Fibroblast of skin of left quadriceps (primary cell): ENCODE measurements at places on chromosomes 1 and 21.

GRCh38 chr1:113811156-113811887 lies 954 bp downstream of the RSBN1 start:
- DNase-seq: no peak

DNA sequence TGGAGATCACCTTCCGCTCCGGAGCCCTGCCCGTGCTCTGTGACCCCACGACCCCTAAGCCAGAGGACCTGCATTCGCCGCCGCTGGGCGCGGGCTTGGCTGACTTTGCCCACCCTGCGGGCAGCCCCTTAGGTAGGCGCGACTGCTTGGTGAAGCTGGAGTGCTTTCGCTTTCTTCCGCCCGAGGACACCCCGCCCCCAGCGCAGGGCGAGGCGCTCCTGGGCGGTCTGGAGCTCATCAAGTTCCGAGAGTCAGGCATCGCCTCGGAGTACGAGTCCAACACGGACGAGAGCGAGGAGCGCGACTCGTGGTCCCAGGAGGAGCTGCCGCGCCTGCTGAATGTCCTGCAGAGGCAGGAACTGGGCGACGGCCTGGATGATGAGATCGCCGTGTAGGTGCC lies 9.6 kb downstream of the SPATA46 start:
- DNase-seq: no peak

- DNase-seq: no peak
Measured at GRCh38 chr1:183554577-183554976, 35.7 kb downstream of the NCF2 start.

- no peak for DNase-seq
Measured at GRCh38 chr1:90761781-90762589, 44.9 kb upstream of the BARHL2 start.

DNA sequence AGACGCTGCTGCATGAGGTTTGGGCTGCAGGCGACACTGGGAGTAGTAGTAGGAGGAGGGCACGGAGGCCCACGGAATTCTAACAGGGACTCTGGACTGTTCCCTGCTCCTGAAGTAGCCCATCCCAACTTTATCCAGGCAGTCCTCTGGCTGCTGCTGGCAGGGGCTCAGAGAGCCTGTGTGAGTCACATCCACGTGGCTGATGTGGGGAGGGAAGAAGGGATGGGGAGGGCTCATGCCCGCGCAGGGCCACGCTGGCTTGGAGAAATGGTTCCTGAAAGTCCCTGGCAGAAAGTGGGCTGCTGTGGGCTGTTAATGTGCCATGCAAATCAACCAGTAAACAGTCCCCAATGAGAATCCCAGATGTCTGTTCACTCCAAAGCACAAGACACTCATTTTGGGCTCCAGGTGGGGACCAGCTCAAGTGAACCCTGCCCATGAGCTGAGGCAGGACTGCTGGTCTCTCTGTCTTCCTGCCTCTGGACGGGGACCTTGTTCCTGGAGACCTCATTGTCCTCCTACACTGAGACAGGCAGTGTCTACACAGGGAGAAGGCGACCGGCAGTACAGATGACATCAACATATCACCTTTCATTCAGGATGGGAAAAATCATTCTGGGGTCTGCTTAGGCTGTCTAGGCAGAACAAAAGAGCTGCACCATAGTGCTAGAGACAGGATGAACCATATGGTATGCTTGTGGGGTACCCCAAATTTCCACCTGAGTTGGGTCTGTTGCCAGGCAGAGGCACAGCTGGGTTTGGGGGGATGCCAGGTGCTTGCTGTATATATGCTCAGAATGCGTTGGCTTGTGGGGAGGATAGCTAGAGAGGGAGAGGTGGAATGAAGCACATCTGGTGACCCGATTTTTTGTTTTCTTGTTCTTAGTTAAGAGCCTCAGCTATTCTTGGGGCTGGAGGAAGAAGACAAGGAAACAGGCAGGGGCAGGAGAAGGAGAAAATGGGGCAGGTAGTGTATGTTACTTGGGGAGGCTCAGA lies 57.9 kb upstream of the FMOD start:
- peak; percentile 55 for DNase-seq

- no peak for DNase-seq
Measured at GRCh38 chr1:2160451-2161300, 33.9 kb downstream of the FAAP20 start.

GRCh38 chr21:43775795-43776430 lies at the start of gene CSTB:
CSTB (minus strand) TSS chr21:43776308; CDS start chr21:43776269, 39 bp downstream.
- no peak for DNase-seq

GRCh38 chr1:226344441-226345259 lies 35.7 kb upstream of the LIN9 start:
- no peak for DNase-seq

- no peak for DNase-seq
Measured at GRCh38 chr1:58158016-58158415, 388.5 kb downstream of the OMA1 start.

- no peak for DNase-seq
Measured at GRCh38 chr1:38586993-38587646, 272.5 kb downstream of the RRAGC start.

DNA sequence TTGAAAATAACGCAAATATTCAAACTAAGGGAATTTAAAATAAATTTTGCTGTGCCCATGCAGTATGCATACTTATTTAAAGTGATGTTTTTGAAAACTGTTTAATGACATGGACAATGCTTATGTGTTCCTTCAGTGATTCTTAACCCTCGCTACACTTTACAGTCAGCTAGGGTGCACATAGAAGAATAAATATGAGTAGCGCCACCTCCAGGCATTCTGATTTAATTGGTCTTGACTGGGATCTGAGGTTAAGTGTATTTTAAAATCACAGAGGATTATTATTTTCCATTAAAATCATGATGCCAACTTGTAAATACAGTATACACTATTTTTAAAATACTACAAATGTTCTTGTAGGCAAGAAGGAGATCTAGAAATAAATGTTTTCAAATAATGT lies 373.5 kb upstream of the ADGRL4 start:
- no peak for DNase-seq

DNA sequence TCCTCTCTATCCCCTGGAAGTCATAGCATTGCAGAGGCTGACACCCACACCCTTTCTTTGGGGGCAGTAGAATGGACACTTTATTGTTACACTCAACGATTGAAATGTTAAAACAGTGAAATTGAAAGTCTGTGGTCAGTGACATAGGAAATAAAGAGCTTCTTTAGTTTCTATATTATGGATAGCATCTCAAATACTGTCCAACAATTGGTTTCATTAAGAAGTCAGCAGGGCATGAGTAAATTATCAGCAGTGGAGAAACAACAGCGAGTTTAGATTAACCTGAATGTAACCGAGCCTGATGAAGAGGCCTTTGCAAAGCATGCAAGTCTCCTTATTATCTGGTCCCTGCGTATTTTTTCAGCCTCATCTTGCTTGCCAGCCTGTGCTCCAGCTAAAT lies 350.7 kb downstream of the NTNG1 start:
- no peak for DNase-seq

DNA sequence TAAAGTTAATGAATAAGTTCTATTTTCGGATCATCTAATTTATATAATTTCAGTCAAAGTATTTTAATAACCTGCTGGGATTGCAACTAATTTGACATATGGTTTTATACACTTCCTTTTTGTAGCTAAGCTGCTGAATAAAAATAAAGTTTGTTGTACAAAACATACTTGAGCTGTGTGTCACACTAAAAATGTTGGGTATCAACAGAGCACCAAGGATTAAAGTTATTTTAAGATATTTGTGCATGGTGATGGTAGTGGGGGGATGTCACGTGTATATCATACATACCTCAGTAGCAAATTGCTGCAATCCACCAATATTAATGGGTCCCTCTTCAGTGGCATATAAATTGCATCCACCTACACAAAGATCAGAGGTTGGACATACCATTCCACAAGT lies 199.6 kb downstream of the DPYD start:
- DNase-seq: no peak

- DNase-seq: no peak
Measured at GRCh38 chr1:22959545-22960360, 12.9 kb downstream of the LACTBL1 start.

DNA sequence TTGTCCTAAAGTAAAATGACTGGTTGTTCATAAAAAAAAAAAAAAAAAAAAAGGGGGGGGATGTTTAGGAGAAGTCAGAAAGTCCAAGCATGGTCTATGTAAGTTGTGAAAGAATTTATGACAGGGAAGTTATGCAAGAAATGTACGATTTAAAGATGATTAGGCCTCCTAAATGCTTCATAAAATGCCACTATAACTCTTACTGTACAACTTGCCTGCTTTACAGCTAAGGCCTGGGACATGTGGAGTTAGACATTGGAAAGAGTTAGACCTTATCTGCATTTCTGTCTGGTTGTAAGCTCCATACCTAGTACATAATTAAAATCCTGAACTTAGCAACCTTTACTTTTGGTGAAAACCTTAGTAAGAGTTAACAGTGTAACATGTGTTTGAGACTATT lies 150.0 kb downstream of the TPR start:
- DNase-seq: no peak

GRCh38 chr1:171379846-171380245 lies 65.9 kb downstream of the FMO4 start:
- DNase-seq: no peak

DNA sequence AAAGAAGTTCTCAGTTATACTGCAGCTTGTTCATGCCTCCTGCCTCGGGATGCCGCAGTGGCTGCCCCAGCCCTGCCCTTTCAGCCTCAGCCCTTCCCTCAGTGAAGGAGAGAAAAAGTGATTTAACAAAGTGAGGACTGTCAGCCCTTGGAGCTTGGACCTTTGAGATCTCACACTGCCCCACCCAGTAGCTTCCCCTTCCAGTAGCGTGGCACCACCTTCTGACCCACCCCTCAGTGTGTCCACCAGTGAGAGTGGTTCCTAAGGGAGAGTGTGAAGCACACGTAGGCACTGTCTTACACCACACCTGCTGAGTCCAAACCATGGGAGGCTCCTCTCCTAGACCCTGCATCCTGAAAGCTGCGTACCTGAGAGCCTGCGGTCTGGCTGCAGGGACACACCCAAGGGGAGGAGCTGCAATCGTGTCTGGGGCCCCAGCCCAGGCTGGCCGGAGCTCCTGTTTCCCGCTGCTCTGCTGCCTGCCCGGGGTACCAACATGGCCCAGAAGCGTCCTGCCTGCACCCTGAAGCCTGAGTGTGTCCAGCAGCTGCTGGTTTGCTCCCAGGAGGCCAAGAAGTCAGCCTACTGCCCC lies at the start of gene CDA:
TSS of gene CDA (plus strand) at position 464 of the 592 bp plus-strand sequence. CDS start at position 497, 33 bp downstream.
- DNase-seq: no peak

DNA sequence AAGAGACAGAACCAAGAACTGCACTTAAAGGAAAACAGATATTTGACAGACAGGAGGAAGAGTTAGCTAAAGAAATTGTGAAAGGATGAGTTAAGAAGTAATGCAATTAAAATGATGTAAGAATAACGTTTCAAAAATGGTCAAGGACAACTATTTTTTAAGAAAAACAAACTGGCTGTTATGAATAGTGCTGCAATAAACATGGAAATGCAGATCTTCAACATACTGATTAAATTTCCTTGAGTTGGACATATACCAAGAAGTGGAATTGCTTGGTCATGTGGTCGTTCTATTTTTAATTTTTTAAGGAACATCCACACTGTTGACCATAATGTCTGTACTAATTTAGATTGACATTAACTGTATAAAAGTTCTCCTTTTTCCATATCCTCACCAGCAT lies 23.1 kb upstream of the PHTF1 start:
- no peak for DNase-seq

GRCh38 chr1:6511056-6511455 lies 19.6 kb upstream of the PLEKHG5 start:
- DNase-seq: no peak

- DNase-seq: no peak
Measured at GRCh38 chr1:19038732-19039131, 82.3 kb upstream of the IFFO2 start.

DNA sequence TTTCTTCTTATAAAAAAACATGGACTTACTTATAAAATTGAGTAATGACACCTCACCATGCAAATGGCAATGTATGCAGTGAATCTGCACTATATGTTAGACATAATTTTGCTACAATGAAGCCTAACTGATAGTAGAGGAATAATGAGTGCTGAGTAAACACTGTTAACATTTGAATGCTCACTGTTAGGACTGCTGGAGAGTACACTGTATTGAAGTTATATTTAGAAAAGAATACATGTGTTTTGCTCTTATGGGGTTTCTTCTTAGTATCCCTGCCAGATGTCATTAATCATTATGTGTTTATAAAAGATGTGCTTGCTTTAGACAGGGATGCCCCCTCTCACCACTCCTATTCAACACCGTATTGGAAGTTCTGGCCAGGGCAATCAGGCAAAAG lies 111.1 kb upstream of the ZP4 start:
- no peak for DNase-seq

DNA sequence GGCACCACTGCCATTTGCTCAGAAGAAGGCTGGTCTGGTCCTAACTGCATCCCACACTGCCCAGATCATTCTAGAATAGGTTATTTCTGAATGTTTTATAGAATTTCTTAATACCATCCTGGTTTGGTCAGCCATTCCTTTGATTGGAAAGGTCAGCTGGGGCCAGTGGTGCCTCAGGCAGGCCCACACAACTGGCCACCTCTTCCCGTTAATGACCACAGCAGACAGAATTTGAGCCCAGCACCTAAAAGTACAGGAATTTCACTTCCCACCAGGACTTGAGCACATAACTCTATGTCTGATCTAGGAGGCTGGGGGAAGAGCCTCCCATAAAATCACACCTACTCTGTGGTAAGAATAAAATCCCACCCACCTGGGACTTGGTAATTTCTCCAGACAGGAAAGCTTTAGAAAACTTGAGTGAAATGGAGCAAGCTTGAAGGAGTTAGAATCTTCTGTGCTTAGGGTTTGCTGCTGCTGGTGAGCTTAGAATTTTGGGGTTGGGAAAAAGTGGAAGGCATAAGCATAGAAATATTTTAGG lies 6.6 kb upstream of the PLA2G2C start:
- no peak for DNase-seq

- no peak for DNase-seq
Measured at GRCh38 chr1:224739303-224739996, 123.3 kb downstream of the CNIH3 start.

DNA sequence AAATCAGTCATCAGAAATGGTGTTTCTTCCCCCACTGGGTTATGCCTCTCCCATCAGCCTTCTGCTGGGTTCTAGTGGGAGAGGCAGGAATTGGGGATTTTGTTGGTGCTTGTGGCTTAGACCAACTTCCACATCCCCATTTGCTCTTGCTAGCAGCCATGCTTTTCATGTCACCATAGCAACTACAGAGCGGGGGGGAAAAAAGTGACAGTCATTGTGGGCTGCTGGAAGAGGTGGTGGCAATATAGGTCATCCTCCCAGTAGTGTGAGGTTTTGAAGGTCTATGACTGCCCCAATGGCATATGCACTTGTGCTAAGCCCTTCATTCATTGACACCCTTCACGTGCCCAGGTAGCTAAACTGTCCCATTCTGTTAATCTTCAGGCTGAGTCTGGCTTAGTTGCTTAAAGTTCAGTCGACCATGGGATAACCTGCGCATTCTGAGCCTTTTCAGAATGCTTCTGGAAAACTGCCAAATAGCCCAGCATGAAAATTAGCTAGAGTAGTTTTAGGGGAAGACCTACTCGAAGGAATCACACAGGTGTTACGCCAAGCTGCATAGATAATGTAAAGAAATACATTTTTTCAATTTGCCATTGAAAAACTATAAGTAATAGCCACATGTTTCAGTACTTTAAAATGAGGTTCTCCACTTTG lies 53.7 kb upstream of the ZNF326 start:
- no peak for DNase-seq
